ENCODE measurements at places on chromosomes 3 and 15. TPM values are rescaled to one million over a fixed set of nuclear protein-coding genes. Genes with fewer than 3 reads are reported as not detected.

DNA sequence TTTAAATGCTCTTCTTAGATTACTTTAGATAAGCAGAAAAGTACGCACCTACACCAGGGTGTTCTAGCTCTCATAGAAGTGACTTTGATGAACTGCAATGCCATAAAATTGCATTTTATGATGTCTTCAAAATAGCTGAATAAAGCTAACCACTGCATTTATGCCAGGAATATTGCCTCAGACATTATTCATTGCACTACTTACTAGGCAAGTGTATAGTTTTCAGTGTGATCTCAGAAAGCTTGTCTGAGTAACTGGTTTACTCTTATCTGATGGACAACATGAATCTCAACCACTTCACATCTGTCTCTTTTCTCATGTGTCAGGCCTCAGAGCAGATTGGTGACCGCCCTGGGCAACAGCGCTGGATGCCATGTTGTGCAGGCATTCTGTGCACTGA, 119.3 kb upstream of the SLC2A2 start:
- DNase-seq: no peak
- no peaks in the 10 kb centered on the region for H3K27me3 ChIP-seq
- no peaks in the 10 kb centered on the region for H3K4me1 ChIP-seq
- no peaks in the 10 kb centered on the region for H3K36me3 ChIP-seq

Gene ANKRD34C
- total RNA-seq: not detected

Gene NR2E3
- total RNA-seq: 0.26 TPM

- no peak overlapping the region for H3K27ac ChIP-seq
- H3K36me3 ChIP-seq: no peaks in the 10 kb centered on the region
- no peak overlapping the region for H3K4me3 ChIP-seq
- DNase-seq: no peak
- H3K4me1 ChIP-seq: no peaks in the 10 kb centered on the region
These were observed 46.1 kb upstream of the TMEM158 start for GRCh38 chr3:45272032-45272810.

Gene CHRNA5
- total RNA-seq: 1.2 TPM

Measured in upper lobe of right lung (tissue), 1 donor.